ENCODE measurements at places on chromosomes 2 and 18.

- DNase-seq, result no peak
Measured at GRCh38 chr2:144030791-144031190, 489.1 kb downstream of the ZEB2 start.

GRCh38 chr18:67281746-67282145, 234.8 kb downstream of the DSEL start:
- no peak for DNase-seq

- DNase-seq, result peak; percentile 72
Measured at GRCh38 chr2:28413152-28413898, 20.7 kb downstream of the FOSL2 start.

DNA sequence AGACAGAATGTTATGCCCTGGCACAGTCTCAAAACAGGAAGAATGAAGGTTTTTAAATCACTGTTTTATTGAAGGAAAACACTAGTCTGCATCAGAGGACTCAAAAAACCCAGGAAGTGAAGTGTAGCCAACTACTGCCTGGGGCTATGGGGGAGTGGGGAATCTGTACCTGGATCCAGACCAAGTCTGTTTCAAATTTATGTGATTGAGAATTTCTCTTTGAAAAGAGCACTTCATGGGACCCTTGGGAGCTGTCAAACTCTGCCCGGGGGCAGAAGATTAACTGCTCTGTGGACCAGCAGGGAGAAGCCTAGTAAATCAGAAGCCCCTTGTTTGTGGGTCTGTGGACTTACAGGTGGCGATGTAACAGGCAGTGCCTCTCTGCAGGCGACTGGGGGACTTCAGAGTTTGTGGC, 45.3 kb upstream of the TANC1 start:
- DNase-seq, result peak; percentile 44

- DNase-seq, result no peak
Measured at GRCh38 chr18:50424877-50425690, 50.2 kb downstream of the SKA1 start.

DNA sequence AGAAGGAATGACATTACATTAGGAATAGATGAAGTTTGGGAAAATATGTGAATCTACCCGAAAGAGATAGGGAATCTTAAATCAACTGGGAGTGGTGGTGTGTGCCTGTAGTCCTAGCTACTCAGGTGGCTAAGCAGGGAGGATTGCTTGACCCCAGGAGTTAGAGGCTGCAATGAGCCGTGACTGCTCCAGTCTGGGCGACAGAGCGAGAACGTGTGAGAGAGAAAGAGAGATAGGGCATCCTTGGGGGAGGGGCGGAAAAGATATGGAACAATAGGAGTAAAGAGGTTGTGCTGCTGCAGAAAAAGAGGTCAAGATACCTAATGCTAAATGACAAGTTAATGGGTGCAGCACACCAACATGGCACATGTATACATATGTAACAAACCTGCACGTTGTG, 47.1 kb upstream of the ADAM23 start:
- DNase-seq, result no peak

DNA sequence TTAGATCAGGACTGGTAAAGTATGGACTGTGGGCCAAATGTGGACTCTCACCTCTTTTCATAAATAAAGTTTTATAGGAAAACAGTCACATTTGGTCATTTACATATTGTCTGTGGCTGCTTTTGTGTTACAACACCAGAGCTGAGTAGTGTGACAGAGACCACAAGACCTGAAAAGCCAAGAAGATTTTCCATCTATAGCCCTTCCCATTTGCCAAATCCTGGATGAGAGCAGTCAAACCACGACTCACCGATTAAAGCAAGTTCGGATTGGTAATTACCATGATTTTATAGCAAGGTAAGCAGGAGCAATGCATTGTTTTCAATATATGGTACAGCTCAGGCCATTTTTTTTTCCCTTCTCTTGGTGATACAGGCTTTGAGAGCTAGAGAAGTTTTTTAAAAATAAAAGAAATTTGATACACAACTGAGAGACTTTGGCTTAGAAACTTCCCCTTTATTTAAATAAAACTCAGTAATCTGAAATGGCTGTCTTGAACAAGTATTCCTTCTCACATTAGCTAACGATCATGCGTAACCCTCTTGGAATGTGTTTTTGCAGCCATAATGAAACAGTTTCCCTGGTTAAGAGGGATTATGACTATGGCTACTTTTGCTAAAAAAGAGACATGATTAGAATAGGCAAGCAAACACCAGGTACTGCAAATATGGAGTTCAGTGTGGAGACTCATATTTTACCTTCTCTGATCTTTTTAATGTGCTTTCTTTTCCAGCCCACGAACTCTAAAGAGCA, 9.5 kb upstream of the MALL start:
- DNase-seq, result no peak

DNA sequence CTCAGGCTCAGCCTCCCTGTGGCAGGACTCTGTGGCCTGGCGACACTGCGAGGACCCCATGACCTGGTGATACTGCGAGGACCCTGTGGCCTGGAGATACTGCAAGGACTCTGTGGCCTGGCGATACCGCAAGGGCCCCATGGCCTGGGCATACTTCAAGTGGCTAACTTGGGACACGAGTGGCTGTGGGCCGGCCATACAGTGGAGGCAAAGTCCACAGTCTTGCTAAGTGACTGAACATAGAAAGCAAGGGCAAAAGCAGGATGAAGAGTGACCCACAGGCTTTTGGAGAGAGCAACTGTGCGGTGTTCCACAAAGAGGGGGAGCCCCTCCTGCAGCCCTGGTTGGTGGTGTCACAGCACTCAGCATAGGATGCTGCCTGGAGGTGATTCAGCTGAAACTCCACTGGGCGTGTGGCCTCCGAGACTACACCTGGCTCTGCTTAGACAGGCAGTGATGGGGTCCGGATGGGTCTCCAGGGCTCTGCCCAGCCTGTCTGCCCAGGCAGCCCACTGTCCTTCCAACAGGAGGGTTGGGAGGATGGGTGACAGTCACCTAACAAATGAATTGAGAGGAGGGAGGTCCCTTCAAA, 691.0 kb upstream of the HS6ST1 start:
- DNase-seq, result no peak

- peak; percentile 36 for DNase-seq
Measured at GRCh38 chr2:60641811-60642788, 88.6 kb upstream of the BCL11A start.

DNA sequence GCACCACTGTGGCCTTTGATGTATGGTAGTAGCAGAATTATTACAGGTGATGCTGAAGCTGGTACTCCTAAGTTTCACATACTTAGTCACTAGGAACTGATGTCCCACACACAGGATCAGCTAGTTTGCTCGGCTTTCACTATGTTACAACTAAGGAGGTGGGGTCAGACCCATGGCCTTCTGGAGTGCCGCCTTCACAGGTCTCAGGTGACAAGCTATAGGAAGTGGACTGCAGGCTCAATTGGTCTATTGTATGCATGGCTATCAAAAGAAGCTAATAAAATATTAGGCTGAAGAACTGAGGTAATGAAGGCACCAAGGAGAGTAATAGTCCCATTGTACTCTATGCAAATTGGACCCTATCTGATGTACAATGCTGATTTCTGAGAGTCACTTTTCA, 170.6 kb downstream of the DLGAP1 start:
- DNase-seq, result no peak

DNA sequence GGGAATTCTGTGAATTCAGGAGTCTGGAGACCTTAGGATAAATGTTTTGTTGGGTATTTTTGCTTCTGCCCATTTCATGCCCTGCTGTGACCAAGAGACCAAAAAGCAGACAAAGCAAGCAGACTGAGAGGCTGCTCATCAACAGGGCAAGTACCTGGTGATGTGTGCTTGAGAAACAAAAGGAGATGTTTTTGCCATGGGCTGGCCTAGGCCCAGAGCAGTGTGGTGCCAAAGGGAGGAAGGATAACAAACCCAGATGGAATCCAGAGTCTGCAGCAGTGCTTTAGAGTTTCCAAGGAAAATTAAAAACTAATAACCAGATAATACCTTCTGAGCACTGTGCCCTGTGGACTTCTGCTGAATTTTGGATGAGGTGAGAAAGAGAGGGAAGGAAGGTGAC, 538.4 kb downstream of the STK39 start:
- DNase-seq, result no peak

- DNase-seq, result no peak
Measured at GRCh38 chr2:224666951-224667553, 49.1 kb downstream of the CCDC195 start.

DNA sequence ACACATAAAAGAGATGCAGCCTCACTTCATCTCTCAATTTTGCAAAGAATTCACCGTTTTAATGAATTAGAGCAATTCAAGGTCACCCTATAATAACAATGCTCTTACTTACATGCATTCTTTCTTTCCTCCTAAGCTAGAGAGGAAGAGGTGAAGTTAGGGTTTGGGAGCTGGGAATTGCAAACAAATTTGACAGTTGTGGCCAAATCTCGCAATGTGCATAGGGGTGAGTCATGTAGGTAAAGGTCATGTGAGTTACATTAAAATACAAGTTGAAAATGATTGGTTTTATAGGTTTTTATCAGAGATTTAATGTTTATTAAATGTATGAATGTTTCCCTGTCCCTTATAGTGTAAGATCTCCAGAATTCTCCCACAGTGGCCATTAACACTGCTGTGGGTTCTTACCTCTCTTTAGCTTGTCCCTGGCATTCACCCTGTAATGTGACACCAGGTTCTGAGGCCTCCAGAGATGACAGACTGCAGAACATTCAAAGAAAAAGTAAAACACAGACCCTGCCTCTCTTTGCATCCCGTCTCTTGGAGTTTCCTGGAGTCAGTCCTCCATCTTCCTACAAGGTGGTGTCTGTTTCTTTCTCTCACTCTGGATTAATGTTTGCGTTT, 53.7 kb upstream of the LGALSL start:
- no peak for DNase-seq

DNA sequence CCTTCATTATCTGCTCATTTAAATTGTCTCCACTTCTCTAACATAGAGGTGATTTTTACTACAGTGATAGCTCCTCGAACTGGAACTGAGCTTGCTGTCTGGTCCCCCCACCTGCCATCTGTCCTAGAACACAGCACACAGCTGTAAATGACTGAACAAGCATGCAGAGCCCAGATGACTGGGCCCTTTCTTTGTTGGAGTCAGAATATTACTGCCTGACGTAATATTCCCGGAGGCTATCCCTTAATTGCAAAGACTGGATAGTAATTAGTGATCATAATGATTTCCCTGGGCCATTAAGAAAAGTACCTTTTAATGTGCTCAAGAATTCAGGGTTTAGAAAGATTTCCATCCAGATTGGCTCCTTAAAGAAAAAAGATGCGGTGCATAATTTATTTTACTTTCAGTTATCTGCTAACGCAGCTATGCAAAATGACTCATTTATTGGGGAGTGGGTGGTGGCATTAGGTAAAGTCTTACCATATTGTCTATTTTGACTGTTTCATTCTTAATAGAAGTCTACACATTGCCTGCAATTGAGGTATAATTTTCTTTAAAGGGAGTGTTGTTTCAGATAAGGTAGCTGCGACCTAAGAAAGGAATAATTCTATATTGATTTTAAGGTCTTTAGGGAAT, 84.4 kb downstream of the MAP4K4 start:
- no peak for DNase-seq

DNA sequence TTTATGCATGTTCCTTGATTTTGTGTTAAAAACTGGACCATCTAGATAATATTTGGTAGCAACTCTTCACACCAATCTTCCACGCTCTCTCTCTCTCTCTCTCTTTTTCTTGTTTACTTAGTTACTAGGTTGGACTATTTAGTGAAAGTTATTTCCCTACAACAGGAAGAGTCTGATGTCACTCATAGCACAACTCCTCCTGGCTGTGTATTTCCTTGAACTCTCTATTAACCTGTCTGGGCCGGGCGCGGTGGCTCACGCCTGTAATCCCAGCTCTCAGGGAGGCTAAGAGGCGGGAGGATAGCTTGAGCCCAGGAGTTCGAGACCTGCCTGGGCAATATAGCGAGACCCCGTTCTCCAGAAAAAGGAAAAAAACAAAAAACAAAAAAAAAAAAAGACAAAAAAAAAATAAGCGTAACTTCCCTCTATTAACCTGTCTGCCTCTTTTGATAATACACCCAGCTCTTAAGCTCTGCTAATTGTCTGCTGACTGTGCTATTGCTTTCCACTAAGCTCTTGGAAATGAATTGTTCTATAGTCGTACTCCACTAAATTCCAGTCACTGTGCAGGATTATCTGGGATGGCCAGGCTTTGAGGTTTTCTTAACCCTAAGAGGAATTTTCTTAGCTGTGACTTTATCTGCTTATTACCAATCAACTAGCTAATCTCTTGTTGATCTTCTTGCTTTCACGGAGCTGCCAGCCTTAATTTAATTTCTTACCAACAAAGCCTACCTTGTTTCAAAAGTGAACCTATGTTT, 18.1 kb upstream of the CDH19 start:
- DNase-seq, result no peak

- no peak for DNase-seq
Measured at GRCh38 chr18:48988508-48989303, 37.9 kb upstream of the SMAD7 start.

DNA sequence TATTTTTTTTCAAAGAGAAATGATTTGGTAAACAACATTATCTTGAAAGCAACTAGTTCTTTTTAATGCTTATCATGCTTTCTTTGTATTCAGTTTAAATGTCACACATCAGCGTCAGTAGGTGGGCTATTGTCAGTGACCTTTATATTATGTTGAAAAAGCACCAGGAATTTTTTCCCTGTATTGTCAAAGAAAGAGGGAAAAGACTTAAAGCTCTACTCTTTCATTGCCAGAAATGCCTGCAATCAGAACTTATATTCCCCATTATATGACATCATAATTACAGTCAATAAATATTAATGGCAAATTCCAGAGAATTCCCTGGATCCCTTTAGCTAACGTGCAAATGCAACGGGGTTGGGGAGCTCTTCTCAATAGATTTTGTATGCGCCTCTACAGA, 353.9 kb downstream of the CDH2 start:
- DNase-seq, result no peak

DNA sequence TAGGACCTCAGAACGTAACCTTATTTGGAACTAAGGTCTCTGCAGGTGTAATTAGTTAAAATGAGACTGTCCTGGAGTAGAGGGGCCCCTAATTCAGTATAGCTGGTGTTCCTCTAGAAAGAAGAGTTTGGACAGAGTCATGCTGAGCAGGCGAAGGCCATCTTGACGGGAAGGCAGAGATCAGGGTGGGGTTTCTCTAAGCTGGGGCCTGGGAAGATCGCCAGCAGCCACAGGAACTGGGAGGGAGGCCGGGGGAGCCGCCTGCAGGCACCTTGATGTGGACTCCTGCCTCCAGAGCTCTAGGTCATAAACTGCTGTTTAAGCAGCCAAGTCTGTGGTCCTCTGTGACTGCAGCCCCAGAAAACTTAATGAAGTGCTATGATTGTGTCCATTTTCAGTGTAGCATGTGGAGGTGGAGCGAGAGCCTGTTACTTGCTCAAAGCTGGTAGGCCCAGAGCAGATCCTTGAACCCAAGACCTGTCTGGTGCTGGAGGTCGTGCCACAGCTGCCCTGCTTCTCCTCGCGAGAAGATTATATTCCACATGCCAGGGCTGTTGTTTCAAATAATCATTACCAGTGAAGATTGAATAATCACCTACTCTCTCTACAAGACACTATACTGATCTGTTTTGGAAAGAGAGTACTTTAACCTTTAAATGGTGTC, 105.7 kb downstream of the TPO start:
- no peak for DNase-seq

- no peak for DNase-seq
Measured at GRCh38 chr18:46456691-46457090, 200.3 kb downstream of the LOXHD1 start.
